Epithelial cell of umbilical artery (primary cell): ENCODE measurements at places on chromosomes 1 and 21. TPM values are rescaled to one million over a fixed set of nuclear protein-coding genes. Genes with fewer than 3 reads are reported as not detected.

Gene CNR2
- total RNA-seq: not detected in 2 replicates

Gene SHISAL2A
- total RNA-seq: not detected in 2 replicates

Gene RGS8
- not detected in 2 replicates for total RNA-seq

Gene IKBKE
- total RNA-seq: 15.6 and 19.0 TPM in 2 replicates

Gene HSD3B1
- not detected in 2 replicates for total RNA-seq

Gene LCE1C
- not detected in 2 replicates for total RNA-seq

Gene CCDC181
- total RNA-seq: 0.91 and 1.3 TPM in 2 replicates

Gene MRAP
- total RNA-seq: not detected in 2 replicates

Gene ZNF678
- total RNA-seq: 11.6 and 11.7 TPM in 2 replicates

Gene STYXL2
- not detected in 2 replicates for total RNA-seq

Gene MYBPH
- not detected in 2 replicates for total RNA-seq

Gene PYCR2
- total RNA-seq: 37.7 and 46.8 TPM in 2 replicates

Gene VASH2
- total RNA-seq: 0.30 and 0.32 TPM in 2 replicates

Gene CFHR5
- not detected in 2 replicates for total RNA-seq

Gene SAMD11
- under 0.01 and 0.32 TPM in 2 replicates for total RNA-seq

Gene RNF11
- total RNA-seq: 65.0 and 71.3 TPM in 2 replicates

Gene IQGAP3
- total RNA-seq: 16.6 and 17.2 TPM in 2 replicates

Gene FAM72B
- 2.9 and 4.0 TPM in 2 replicates for total RNA-seq

Gene AVPR1B
- not detected in 2 replicates for total RNA-seq

Gene TNNI3K
- 0.32 TPM in 1 of 2 replicates, not detected in the other for total RNA-seq

Gene GUCA2A
- not detected in 2 replicates for total RNA-seq

Gene GPA33
- not detected in 2 replicates for total RNA-seq

Gene ELAVL4
- not detected in 2 replicates for total RNA-seq

Gene TMEM269
- total RNA-seq: not detected in 2 replicates

Gene MFSD2A
- 3.8 and 4.2 TPM in 2 replicates for total RNA-seq

Gene SRM
- total RNA-seq: 13.3 and 14.6 TPM in 2 replicates

Gene FGR
- total RNA-seq: 0.46 TPM in 1 of 2 replicates, not detected in the other

Gene S100A6
- total RNA-seq: 410 and 1,438 TPM in 2 replicates

Gene ACTN2
- 0.32 TPM in 1 of 2 replicates, not detected in the other for total RNA-seq

Gene CAPZB
- total RNA-seq: 107 and 118 TPM in 2 replicates

Gene MARK1
- 0.97 and 2.0 TPM in 2 replicates for total RNA-seq

Gene TMPRSS3
- not detected in 2 replicates for total RNA-seq

Gene OR10J1
- total RNA-seq: not detected in 2 replicates

Gene AMY2A
- total RNA-seq: not detected in 2 replicates

Gene OR2L5
- total RNA-seq: not detected in 2 replicates

Gene GBP1
- 19.2 and 69.3 TPM in 2 replicates for total RNA-seq

Gene REG4
- total RNA-seq: not detected in 2 replicates

Gene KRTAP21-2
- not detected in 2 replicates for total RNA-seq

Gene NKAIN1
- not detected in 2 replicates for total RNA-seq

Gene LCA5L
- total RNA-seq: 0.91 and 0.97 TPM in 2 replicates

Gene GJA5
- 162 and 842 TPM in 2 replicates for total RNA-seq

Gene CR1L
- total RNA-seq: not detected in 2 replicates

Gene ADAMTS1
- total RNA-seq: 26.0 and 36.6 TPM in 2 replicates

Gene RNU1-4
- under 0.01 and 5,836 TPM in 2 replicates for total RNA-seq

Gene GFI1
- total RNA-seq: under 0.01 and 0.15 TPM in 2 replicates

Gene SPATA45
- total RNA-seq: not detected in 2 replicates

Gene SERTAD4
- total RNA-seq: 1.3 and 2.3 TPM in 2 replicates

Gene ARTN
- total RNA-seq: 0.15 and 0.32 TPM in 2 replicates

Gene RIMS3
- total RNA-seq: 0.15 and 0.32 TPM in 2 replicates

Gene ATP1A1
- total RNA-seq: 159 and 183 TPM in 2 replicates

Gene TNFRSF8
- total RNA-seq: under 0.01 and 0.46 TPM in 2 replicates

Gene C4BPB
- 0.32 TPM in 1 of 2 replicates, not detected in the other for total RNA-seq

Gene MPL
- not detected in 2 replicates for total RNA-seq

Gene UBE2U
- not detected in 2 replicates for total RNA-seq

Gene LHX8
- not detected in 2 replicates for total RNA-seq

Gene ETV3
- 12.0 and 14.6 TPM in 2 replicates for total RNA-seq

Gene AKR7A2
- 67.2 and 77.4 TPM in 2 replicates for total RNA-seq

Gene LCE1F
- not detected in 2 replicates for total RNA-seq
